Stimulated activated CD4-positive, alpha-beta T cell treated with anti-CD3 and anti-CD28 coated beads, Interleukin-1b, Interleukin-23, amount 100 ng/mL, for 24 hours (primary cell): ENCODE measurements at places on chromosomes 3 and 15.

DNA sequence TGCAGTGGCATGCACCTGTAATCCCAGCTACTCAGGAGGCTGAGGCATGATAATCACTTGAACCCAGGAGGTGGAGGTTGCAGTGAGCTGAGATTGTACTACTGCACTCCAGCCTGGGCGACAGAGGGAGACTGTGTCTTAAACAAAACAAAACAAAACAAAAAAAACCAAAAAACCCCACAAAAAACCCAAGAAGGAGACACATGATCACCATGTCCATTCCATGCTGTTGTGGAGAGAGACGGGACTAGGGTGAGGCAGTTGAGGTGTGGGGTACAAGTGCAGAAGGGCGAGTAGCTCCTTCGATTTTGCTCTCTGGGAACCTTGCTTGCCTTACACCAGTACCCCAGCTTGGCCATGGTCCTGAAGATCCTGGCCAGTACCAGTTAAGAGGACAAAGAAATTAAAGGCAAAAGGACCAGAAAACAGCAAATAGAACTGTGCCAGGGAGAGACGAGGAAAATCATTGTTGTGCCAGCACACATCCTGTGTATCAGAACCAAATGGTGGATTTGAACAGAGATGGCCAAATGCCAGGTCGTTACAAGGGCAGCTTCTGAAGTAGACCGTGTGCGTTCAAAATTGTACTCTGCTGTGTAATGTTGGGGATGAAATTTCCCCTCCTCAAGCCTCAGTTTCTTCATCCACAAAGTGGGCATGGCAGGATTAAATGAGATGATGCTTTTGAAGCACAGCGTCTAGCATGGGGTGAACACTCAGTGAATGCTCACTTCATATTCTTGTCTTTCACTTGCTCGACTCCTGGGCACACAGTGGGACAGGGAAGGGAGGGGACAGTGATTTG is 42.9 kb upstream of the CTSH start:
- DNase-seq: no peak

DNA sequence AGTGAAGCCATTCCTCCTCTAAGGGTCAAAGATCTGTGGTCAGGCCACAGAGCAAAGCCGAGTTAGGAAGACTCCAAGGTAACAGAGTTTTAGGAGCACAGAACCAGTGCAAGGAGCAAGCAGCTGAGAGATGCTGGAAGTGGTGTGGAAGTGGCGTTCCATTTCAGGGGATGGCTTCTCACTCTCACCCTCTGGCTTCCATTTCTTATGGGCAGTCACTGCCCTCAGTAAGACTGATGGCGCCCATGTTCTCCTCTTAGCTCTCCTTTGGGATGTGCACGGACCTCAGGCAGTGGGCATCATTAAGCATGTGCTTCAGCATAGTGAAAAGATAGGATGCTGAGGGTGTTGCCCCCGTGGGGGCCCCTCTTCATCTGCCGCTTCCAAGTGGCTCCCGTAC is 90.3 kb downstream of the ASB7 start:
- DNase-seq: no peak

GRCh38 chr15:63041974-63042876 is at the start of gene TPM1:
Gene TPM1, plus strand, starts transcription at chr15:63042747. Its CDS starts 83 bp downstream, at chr15:63042830.
- no peak for DNase-seq

GRCh38 chr15:48653913-48654670 is 8.6 kb upstream of the FBN1 start:
- no peak for DNase-seq

DNA sequence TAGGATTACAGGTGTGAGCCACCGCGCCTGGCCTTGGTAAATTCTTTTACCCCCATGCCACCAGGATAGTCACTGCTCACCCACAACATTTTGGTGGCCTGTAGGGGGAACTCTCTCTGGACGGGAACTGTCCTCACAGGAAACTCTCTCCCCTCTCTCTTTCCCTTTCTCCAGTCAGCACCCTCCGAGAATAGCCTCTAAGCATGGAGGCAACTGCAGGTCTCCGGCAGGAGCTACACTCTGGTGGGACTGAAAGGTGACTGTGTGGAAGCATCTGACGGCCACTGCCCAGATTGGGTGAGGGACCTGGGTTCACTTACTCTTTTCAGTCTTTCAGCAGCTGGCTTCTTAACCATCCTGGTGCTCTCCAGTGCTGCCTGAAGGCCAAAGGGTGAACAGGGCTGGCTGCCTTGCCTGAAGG is 21.3 kb downstream of the TRANK1 start:
- DNase-seq: no peak

GRCh38 chr3:13020159-13020750 is 53.0 kb downstream of the IQSEC1 start:
- no peak for DNase-seq

DNA sequence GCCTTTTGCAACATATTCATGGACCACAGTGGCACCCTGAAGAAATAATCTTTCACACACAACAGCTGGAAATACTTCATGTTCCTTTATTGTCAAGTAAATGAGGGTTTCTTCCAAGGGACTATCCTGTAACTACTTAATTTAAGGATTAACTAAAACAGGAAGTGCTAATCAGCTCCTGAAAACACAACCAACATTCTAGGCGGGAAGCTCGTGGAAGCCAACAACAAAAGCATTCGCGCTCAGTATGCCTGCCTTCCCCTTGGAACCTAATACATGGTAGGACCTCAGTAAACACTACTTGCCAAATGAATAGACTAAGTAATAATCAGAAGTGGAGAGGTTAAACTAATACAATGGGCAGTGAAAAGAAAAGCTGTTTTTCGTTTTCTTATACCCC is 300.9 kb downstream of the RORA start:
- DNase-seq: no peak

- DNase-seq: no peak
Measured at GRCh38 chr3:20056725-20057611, 16.7 kb downstream of the KAT2B start.

GRCh38 chr3:16328124-16328523 is 63.1 kb downstream of the OXNAD1 start:
- no peak for DNase-seq

- DNase-seq: no peak
Measured at GRCh38 chr3:83514130-83514914, 1444.5 kb upstream of the CADM2 start.

DNA sequence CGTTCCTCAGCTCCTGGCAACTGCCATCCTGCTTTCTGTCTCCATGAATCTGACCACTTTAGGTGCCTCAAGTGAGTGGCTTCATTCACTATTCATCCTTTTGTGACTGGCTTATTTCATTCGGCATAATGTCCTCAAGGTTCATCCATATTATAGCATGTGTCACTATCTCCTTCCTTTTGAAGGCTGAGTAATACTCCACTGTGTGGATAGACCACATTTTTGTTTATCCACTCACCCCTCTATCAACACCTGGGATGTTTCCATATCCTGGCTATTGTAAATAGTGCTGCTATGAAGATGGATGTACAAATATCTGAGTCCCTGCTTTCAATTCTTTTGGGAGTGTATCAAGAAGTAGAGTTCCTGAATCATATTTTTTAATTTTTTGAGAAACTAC is 98.8 kb downstream of the ADAMTS17 start:
- DNase-seq: no peak

DNA sequence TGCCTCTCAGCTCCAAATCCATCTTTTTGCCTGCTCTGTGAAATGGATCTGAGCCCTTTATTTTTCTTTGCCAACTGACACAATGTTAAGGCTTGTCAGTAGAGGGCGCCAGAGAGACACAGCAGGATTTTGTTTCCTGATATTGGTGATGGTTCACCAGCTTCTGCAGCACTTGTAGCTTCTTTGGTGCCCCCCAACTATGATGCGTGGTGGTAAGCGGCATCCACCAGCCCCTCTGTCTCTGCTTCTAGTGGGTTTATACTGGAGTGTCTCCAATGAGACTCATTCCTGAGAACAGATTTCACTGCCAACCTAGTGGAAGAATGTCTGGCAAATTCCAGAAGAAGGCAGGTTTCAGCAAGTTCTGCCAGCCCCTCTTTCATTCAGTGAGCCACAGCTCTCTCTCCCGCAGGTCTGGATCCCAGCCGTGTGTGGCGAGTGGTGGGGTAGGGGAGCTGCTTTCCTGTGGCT is 471.9 kb upstream of the FRG2C start:
- DNase-seq: peak; percentile 28

DNA sequence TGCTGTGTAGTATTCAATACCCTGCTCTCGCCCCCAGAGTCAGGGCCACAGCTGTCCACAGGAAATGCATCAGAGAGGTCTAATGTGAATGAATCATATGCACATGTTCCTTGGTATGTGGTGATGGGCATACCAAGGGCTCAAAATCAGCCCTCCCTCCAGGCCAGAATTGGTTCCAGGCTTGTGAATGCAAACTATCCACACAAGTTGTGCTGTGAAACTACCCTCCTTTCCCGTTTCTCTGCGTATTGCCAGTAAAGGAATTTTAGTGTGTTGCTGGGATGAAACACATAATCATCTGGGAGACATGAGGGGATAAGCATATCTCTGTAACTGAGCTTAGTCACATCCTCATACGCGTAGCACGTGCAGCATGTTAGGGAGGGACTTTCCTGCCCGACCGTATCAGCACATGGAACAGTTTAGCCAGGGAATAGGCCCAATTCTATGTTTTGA is 9.2 kb upstream of the MME start:
- DNase-seq: no peak

DNA sequence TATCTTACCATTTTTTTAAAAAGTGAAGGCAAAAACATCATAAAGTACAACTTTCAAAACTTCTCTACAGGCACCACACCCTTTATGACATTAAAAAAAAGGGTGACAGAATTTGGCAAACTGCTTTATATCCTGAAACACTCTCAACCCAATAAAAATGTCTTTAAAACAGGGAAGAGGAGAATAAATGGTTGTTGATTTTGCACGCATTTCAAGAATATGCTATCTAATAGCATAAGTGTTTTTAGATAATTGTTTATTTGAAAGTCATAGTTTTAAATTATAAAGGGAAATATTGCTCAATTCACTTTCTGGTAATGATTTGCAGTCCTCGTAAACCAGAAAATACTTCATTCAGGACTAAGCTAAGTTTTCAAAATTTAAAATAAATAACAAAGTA is 1.7 kb upstream of the PCOLCE2 start:
- no peak for DNase-seq

- DNase-seq: no peak
Measured at GRCh38 chr3:8759038-8759707, 10.2 kb downstream of the OXTR start.

DNA sequence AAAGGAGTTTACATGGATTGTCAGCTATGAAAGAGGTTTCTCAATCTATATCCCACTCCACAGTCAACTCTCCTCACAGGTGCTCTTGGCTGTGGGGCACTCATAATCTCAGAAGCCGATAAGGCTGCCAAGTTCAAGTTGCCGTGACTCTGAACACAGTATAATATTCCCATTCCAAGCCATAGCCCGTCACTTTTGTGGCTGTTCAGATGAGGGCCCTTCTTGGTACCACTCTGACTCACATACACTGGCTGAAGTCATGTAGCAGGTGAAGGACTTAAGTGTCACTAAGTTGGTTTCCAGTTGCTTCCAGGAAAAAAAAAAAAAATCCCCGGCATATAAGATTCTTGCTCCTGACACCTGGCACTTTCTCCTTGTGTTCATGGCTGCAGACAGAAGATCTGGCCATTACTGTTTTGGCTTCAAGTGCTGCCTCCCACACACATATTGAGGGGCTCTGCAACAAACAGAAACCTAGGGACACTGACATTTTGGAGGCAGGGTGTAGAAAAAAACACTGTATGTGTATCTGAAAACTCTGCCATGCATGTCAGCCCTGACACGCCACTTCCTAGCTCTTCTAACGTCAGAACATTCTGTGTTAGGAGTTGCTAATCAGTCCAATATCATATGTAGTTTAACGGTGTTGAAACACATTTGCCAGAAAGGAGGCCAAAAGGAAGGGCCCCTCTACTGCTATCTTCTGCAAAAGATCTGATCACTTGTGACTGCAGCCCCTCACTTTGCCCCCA is 170.2 kb upstream of the ICE2 start:
- no peak for DNase-seq

DNA sequence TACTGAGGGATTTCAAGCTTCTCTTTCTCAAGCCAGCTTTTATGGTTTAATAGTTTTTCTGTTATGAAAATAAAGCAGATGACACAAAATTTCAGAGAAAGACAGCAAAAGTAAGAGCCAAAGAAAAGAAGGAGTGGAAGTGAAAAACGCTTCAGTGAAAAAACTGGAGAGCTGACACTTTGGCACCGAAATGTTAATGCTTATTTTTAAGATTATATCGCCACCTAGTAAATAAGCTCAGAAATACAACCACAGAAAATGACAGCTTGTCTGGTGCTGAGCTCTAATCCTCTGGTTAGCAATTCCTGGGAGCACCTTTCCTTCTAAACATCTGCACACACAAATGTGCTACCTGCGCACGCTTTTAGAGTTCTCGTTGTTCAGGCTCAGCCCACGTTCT is 101.6 kb downstream of the ZPLD1 start:
- DNase-seq: no peak

- no peak for DNase-seq
Measured at GRCh38 chr3:9280451-9281219, 31.2 kb upstream of the SRGAP3 start.

GRCh38 chr3:104564045-104564643 is 802.6 kb upstream of the ALCAM start:
- DNase-seq: peak; percentile 33

GRCh38 chr3:97940034-97940433 is 32.2 kb downstream of the RIOX2 start:
- DNase-seq: no peak

GRCh38 chr15:87944691-87945090 is 311.8 kb downstream of the NTRK3 start:
- DNase-seq: no peak

DNA sequence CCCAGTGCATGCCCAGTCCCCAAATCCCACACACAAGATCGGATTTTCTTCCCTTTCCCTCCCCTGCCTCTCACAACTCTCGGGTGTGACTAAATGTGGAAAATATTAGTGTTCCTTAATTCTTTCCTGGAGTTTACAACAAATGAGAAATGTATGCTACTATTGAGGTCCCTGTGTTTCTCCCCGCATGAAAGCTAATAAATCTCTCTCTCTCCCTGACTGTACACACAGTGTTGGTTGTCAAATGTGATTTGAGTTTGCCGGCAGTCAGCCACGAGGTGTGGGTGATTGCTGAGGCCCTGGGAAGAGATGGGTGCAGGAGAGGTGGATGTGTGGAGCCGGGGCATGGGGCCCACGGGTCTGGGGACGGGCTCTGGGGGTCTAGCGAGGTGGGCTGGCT is 161.4 kb upstream of the IQSEC1 start:
- no peak for DNase-seq

DNA sequence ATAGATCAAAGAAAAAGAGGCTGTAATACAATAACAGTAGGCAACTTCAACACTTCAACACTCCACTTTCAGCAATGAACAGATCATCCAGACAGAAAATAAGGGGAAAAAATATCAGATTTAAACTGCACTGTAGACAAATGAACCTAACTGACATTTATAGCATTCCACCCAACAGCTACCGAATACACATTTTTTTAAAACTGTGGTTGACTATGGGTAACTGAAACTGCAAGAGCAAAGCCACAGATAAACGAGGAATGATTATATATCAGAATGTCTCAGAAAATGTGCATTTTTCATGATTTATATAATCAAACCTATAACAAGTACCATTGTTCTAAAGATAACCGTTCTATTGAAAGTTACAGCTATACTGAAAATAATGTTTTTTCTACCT is 514.9 kb upstream of the DPPA4 start:
- DNase-seq: no peak

GRCh38 chr3:190912736-190913135 is 50.2 kb upstream of the GMNC start:
- no peak for DNase-seq

- DNase-seq: no peak
Measured at GRCh38 chr15:25242957-25243799, 195.6 kb downstream of the UBE3A start.
